Iris pigment epithelial cell (primary cell): ENCODE measurements at places on chromosomes 2 and 18.
A peak's percentile ranks its signal among the peaks of the same experiment; 100 is the strongest.

DNA sequence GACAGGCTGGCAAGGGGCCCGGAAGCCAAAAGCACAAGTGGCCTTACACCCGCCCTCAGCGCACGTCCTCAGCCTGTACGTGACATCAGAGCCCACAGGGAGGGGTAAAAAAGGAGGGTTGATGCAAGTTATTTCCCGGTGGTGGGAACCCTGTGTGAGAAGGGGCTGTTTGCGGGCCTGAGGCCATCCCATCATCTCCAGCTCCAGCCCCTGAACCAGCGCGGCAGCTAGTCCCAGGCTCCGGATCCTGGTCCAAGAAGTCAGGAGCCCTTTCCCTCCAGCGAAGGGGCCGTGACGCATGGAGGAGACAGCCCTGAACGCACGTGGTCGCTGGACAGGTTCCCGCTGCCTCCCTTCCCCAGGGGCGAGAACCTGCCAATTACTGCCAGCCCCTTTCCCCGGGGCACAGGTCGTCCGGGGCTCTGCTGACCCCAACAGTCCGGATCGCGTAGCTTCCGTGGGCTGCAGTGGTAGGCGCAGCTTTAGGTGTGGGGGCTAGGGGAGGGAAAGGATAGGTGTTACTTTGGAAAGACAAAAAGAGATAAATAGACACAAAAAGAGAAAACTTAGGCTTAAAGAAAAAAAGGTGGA lies 1.3 kb upstream of the LRP2 start:
- DNase-seq, result no peak

- peak; percentile 80 for DNase-seq
These were observed 34.2 kb downstream of the CERS6 start for GRCh38 chr2:168490015-168490874.

DNA sequence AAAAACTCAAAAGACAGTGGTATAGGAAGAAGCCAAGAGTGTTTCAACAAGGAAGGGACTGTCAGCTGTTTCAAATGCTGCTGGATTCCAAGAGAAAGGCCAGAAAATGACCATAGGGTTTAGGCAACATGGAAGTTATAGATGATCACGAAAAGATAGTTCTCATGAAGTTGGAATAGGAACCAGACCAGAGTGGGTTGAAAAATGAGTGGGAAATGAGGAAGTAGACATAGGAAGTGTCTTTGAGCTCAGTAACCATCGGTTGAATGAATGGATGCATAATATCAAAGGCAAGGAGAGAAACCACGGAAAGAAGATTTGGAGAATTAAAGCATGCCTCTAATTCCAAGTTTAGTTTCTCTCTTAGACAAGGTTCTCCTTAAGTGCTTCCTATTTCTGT lies 1.3 kb downstream of the NCAPH start:
- DNase-seq, result no peak

- DNase-seq, result no peak
These were observed 690.5 kb downstream of the ADCYAP1 start for GRCh38 chr18:1595195-1595594.

- no peak for DNase-seq
These were observed 59.3 kb downstream of the HDLBP start for GRCh38 chr2:241256168-241256545.

GRCh38 chr2:220334210-220334609 lies 706.8 kb downstream of the SLC4A3 start:
- DNase-seq, result peak; percentile 13

- no peak for DNase-seq
These were observed 42.4 kb downstream of the CACNB4 start for GRCh38 chr2:152056418-152056817.

- DNase-seq, result no peak
These were observed 88.3 kb upstream of the HS6ST1 start for GRCh38 chr2:128406736-128407554.
